SJSA1 (cell line): ENCODE measurements at places on chromosomes 3 and 15. TPM values are rescaled to one million over a fixed set of nuclear protein-coding genes. Genes with fewer than 3 reads are reported as not detected.

DNA sequence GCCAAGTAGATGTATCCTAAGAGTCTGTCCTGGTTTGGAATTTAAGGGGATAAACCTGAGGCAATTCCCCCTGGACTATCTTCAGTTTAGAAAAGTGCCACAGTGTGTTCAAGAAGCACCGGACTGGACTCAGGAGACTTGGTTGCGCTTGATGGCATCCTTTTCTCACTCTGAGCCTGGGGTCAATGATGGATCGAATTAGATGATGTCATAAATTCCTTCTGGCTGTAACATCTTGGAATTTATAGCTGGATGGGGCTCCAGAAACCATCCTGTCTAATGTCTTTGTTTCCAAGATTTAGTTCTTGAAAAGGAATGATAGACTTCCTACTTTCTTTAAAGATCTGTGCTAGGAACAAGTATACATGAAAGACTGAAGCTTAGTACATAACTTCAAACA lies 280.6 kb downstream of the LPP start:
- DNase-seq, result no peak

DNA sequence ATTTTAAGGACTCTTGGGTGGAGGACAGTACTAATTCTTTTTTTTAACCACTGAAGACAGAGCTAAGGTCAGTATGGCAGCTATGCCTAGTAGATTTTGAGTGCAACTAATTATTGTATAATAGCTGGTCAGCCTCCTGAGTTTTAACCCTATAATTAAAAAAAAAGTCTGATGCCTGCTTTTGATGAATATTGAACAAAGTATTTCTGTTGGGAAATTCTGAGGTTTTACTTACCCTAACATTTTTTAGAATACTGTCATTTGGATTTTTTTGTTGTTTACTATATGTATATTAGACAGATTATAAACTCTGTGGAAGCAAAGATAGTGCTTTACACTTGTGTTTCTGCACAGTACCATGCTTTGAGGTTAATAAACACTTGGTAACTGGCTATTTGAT lies 20.8 kb downstream of the TCF12 start:
- no peak for DNase-seq

DNA sequence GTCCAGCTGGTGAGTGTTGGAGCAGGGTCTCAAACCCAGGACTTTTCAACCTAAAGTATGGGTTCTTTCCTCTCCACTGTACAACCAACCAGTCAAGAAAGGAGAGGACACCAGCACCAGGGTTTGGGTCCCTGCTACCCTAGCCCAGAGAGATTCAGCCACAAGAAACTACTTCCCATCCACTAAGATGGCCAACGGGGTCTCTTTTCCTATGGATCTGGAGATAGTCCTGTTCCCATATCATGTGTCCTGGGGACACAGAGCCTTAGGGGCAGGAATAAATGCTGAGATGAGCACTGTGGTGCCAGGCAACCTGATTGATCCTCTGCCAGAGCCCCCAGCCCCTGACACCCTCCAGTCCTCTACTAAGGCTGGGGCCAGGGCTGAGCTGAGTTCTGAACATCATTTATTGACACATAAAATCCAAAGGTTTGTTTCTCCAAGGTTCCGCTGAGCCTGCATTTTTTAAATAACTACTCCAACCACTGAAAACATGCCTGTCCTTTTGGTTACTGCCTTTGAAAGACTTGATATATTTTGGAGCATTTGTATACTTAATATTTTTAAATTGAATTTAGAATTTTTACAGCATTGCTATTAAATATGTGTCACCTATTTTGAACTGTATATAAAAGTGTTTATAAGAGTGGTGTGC lies 26.0 kb downstream of the MRPL46 start:
- no peak for DNase-seq

GRCh38 chr3:122898298-122898697 lies 103.4 kb downstream of the SLC49A4 start:
- DNase-seq, result no peak

DNA sequence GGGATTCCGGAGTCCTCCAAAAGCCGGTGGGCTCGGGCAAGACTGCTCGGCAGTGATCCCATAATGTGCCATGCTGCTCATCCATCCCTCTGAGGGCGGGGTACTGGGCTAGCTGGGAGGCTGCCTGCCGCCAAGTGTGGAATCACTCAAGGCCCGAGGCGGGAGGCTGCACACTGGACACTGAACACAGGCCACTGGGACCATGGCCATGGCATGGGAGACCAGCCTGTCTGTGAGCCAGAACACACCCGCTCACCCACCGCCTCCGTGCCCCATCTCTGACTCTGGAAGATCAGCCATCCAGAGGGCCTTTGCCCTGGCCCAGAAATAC lies 1.4 kb downstream of the C3orf22 start:
- DNase-seq, result no peak

DNA sequence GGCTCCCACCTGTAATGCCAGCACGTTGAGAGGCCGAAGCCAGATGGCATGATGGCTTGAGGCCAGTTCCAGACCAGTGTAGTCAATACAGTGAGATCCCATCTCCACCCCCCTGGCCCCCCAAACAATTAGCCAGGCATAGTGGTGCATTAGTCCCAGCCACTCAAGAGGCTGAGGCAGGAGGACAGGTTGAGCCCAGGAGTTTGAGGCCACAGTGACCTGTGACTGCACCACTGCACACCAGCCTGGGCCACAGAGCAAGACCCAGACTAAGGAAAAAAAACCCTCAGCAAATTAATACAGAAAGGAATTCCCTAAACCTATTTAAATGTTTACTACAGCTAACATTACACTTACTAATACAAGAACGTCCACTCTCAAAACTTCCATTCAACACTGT lies 424.6 kb downstream of the SHQ1 start:
- no peak for DNase-seq

GRCh38 chr15:96474231-96474664 lies 143.7 kb downstream of the NR2F2 start:
- no peak for DNase-seq

GRCh38 chr3:40042752-40043443 lies 233.5 kb downstream of the MYRIP start:
- no peak for DNase-seq

The IL5RA gene
- not detected in 2 replicates for total RNA-seq

The CORO2B gene
- not detected in 2 replicates for total RNA-seq
